ENCODE measurements at places on chromosomes 1 and 21. TPM values are rescaled to one million over a fixed set of nuclear protein-coding genes. Genes with fewer than 3 reads are reported as not detected.

DNA sequence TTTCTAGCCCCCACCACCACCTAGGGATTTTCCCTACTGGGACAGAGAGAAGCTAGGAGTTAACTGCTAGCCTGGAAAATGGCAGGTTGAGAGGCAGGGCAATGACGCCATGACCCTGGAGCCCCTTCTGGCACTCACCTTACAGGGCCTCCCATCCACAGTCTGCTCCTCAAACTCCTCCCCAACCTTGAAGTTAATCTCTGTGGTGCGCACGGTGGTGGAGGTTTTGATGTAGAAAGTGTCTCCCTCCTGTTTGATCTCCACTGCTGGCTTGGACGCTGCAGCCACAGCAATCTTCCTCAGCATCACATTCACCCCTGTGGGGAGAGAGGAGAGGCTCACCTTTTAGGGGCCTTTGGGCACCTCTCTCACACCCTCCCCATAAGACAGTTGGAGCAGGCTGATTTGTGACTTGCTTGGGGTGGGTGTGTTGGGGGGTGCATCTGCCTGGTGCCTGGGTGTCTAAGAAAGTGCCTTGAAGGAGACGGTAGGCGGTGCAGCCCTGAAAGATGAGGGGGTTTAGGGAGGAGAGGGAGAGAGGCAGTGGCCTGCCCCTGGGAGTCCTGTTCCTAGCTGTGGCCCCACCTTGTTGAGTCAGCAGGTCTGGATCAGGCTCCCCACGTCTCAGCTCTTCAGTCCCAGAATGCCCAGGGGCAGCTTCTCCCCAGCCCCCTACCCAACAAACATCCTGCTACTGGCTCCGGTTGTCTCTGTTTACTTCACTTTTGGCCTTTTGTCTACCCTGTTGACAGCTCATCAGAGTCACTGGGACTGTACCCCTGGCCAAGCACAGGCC is 4.4 kb downstream of the CRABP2 start:
- peaks cover 15% of the 10 kb centered on the region for H3K4me1 ChIP-seq
- H3K27me3 ChIP-seq: peaks cover 39% of the 10 kb centered on the region
- DNase-seq: no peak
- no peak overlapping the region for H3K27ac ChIP-seq
- no peaks in the 10 kb centered on the region for H3K36me3 ChIP-seq

KLHDC9 gene
- total RNA-seq: 0.57 TPM

- no peak for DNase-seq
- H3K4me3 ChIP-seq: no peak overlapping the region
- no peak overlapping the region for H3K27ac ChIP-seq
- peaks cover 17% of the 10 kb centered on the region for H3K4me1 ChIP-seq
These were observed 228.2 kb upstream of the PROX1 start for GRCh38 chr1:213759359-213760181.

CACNA1S gene
- total RNA-seq: not detected

DNA sequence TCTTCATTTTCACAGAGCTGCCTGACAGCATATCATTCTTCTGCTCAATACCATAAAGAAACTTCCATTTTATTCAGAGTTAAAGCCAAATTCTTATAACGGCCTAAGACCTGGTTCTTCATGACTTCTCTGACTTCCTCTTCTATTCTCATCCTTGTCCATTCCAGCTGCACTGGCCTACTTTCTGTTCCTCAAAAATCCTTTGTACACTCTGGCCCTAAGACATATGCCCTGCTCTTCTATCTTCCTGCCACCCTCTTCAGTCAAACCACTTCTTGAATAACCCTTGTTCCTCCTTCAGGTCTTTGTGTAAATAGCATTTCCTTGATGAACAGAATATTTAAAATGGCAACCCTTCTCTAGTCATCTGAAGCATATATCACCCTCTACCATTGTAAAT is 1338.7 kb upstream of the ADGRL2 start:
- no peaks in the 10 kb centered on the region for H3K27me3 ChIP-seq
- DNase-seq: no peak
- H3K27ac ChIP-seq: no peak overlapping the region
- no peak overlapping the region for H3K4me3 ChIP-seq

BARHL2 gene
- not detected for total RNA-seq

DNA sequence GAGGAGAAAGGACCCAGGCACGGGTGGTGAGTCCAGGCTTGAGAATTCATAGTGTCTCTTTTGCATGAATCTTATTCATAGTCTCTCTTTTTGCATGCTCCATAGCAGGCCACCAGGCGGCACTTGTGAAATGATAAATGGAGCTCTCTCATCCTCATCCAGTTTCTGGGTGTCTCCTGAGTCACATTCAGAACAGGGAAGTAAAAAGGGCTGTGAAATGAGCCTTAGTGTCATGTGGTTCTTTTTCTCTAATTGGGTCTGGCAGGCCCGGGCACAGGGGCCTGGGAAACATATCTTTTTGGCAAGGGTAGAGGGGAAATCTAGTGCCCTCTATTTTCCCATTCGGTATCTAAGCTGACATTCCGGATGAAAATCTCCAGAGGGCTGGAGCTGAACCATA is 19.1 kb upstream of the NCF2 start:
- peak; percentile 40 for DNase-seq
- peaks cover 6% of the 10 kb centered on the region for H3K27me3 ChIP-seq
- no peaks in the 10 kb centered on the region for H3K4me1 ChIP-seq
- H3K36me3 ChIP-seq: no peaks in the 10 kb centered on the region
- no peak overlapping the region for H3K4me3 ChIP-seq
- H3K27ac ChIP-seq: no peak overlapping the region

DDR2 gene
- 0.26 TPM for total RNA-seq

- no peak overlapping the region for H3K4me3 ChIP-seq
- H3K36me3 ChIP-seq: peaks cover 2% of the 10 kb centered on the region
- H3K27ac ChIP-seq: no peak overlapping the region
- H3K4me1 ChIP-seq: peaks cover 5% of the 10 kb centered on the region
- no peaks in the 10 kb centered on the region for H3K27me3 ChIP-seq
- DNase-seq: no peak
These were observed 38.7 kb downstream of the TRIM62 start for GRCh38 chr1:33143176-33143575.

GRCh38 chr1:27967106-27967883 is 7.5 kb downstream of the XKR8 start:
- peaks cover 11% of the 10 kb centered on the region for H3K4me1 ChIP-seq
- H3K36me3 ChIP-seq: no peaks in the 10 kb centered on the region
- no peak for DNase-seq

DNA sequence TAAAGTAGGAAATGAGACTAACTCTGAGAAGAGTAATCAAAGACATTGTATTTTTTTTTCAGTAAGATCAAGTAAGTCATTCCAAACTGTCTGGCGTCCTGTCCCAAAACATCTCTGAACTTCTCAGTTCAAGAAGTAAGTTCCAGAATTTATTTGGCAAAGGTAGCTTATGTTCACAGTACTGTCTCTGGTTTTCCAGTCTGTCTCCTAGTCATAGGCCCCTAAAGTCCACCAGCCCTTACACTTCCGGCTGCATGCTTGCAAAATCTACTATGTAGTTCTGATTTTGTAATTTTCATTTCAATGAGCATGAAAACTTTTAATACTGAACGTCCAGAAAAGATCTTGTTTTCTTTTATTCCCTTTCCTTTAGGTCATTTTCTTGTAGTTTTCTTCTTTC is 61.4 kb upstream of the S1PR1 start:
- H3K36me3 ChIP-seq: no peaks in the 10 kb centered on the region
- no peak for DNase-seq
- H3K27ac ChIP-seq: peak overlapping the region; percentile 28
- no peaks in the 10 kb centered on the region for H3K27me3 ChIP-seq
- peaks cover 63% of the 10 kb centered on the region for H3K4me1 ChIP-seq

DNA sequence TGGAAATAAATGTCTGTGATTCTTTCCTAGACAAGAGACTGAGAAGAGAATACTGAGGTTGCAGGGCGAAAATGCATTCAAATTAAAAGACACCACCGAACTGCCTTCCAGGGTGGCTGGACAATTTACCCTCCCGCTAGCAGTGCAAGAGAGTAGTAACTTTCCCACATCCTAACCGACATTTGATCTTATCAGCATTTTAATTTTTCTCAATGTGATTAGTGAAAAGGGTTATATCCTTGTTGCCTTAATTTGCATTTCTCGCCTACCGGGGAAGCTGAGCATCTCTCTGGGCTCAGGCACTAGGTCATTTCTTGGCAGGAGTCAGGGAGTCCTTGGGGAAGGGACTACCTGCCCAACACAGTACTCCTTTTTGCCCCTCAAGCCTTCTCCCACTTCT is 2.8 kb downstream of the TNFRSF8 start:
- H3K4me3 ChIP-seq: peak overlapping the region; percentile 54
- H3K36me3 ChIP-seq: peaks cover 17% of the 10 kb centered on the region
- peaks cover 59% of the 10 kb centered on the region for H3K4me1 ChIP-seq
- H3K27ac ChIP-seq: peak overlapping the region; percentile 75
- peaks cover 39% of the 10 kb centered on the region for H3K27me3 ChIP-seq
- peak; percentile 62 for DNase-seq

GRCh38 chr1:185969028-185969427 is 234.8 kb downstream of the HMCN1 start:
- no peaks in the 10 kb centered on the region for H3K36me3 ChIP-seq
- no peaks in the 10 kb centered on the region for H3K4me1 ChIP-seq
- no peak overlapping the region for H3K27ac ChIP-seq
- no peak for DNase-seq

Measured in activated naive CD4-positive, alpha-beta T cell treated with anti-CD3 and anti-CD28 coated beads for 36 hours (primary cell).